ENCODE measurements at places on chromosomes 12 and 14. TPM values are rescaled to one million over a fixed set of nuclear protein-coding genes. Genes with fewer than 3 reads are reported as not detected.

AQP6 gene
- total RNA-seq, result not detected

TPH2 gene
- total RNA-seq, result 0.11 TPM

LTBP2 gene
- total RNA-seq, result 1.3 TPM

DNAI7 gene
- not detected for total RNA-seq

POLE2 gene
- 30.8 TPM for total RNA-seq

RERGL gene
- not detected for total RNA-seq

KCNC2 gene
- not detected for total RNA-seq

ACACB gene
- 3.8 TPM for total RNA-seq

ANKRD33 gene
- 1.6 TPM for total RNA-seq

PTPN6 gene
- total RNA-seq, result 25.0 TPM

ADCY6 gene
- 7.1 TPM for total RNA-seq

PRKCH gene
- 6.3 TPM for total RNA-seq

CCDC196 gene
- not detected for total RNA-seq

TCTN2 gene
- total RNA-seq, result 7.8 TPM

POTEM gene
- not detected for total RNA-seq

CFAP54 gene
- not detected for total RNA-seq

FOXG1 gene
- 0.14 TPM for total RNA-seq

HIF1A gene
- total RNA-seq, result 199 TPM

GPR84 gene
- not detected for total RNA-seq

AP5M1 gene
- total RNA-seq, result 28.2 TPM

ABHD4 gene
- 28.4 TPM for total RNA-seq

GLT8D2 gene
- total RNA-seq, result 1.1 TPM

IKZF4 gene
- 1.5 TPM for total RNA-seq

PLD4 gene
- 0.11 TPM for total RNA-seq

TULP3 gene
- 17.2 TPM for total RNA-seq

ASPG gene
- 2.9 TPM for total RNA-seq

ZNF10 gene
- 5.6 TPM for total RNA-seq

ADCY4 gene
- not detected for total RNA-seq

HOXC9 gene
- total RNA-seq, result not detected

ADGRD1 gene
- total RNA-seq, result 0.97 TPM

ST8SIA1 gene
- 1.7 TPM for total RNA-seq

TBX3 gene
- 0.30 TPM for total RNA-seq

SLC38A4 gene
- total RNA-seq, result 1.3 TPM

ASB2 gene
- 0.21 TPM for total RNA-seq

TBC1D30 gene
- total RNA-seq, result 0.62 TPM

AP4S1 gene
- 4.1 TPM for total RNA-seq

PARPBP gene
- 33.5 TPM for total RNA-seq

REM2 gene
- total RNA-seq, result 0.73 TPM

ART4 gene
- total RNA-seq, result not detected

ACTR6 gene
- total RNA-seq, result 33.0 TPM

SRGAP1 gene
- total RNA-seq, result 0.92 TPM

TEX52 gene
- total RNA-seq, result not detected

FITM1 gene
- not detected for total RNA-seq

GALNT8 gene
- 4.1 TPM for total RNA-seq

SYCP3 gene
- not detected for total RNA-seq

BATF gene
- not detected for total RNA-seq

RPGRIP1 gene
- total RNA-seq, result 0.11 TPM

A2M gene
- 0.37 TPM for total RNA-seq

FOXN4 gene
- total RNA-seq, result 0.33 TPM

KRT6A gene
- total RNA-seq, result not detected

SOS2 gene
- 12.9 TPM for total RNA-seq

LRIG3 gene
- 51.7 TPM for total RNA-seq

P2RX2 gene
- total RNA-seq, result 0.15 TPM

MORN3 gene
- 1.5 TPM for total RNA-seq

RIMKLB gene
- 42.4 TPM for total RNA-seq

DBX2 gene
- not detected for total RNA-seq

IL31 gene
- not detected for total RNA-seq

SRRM4 gene
- total RNA-seq, result 0.76 TPM

LRRC9 gene
- total RNA-seq, result 0.38 TPM
